ENCODE measurements at places on chromosomes 7 and 10. TPM values are rescaled to one million over a fixed set of nuclear protein-coding genes. Genes with fewer than 3 reads are reported as not detected.

NUTM2B gene
- 2.3 TPM for total RNA-seq

SAMD9L gene
- 3.7 TPM for total RNA-seq

EZH2 gene
- total RNA-seq, result 28.9 TPM

GPC2 gene
- 71.9 TPM for total RNA-seq

GNGT1 gene
- not detected for total RNA-seq

TRPV6 gene
- under 0.01 TPM for total RNA-seq

MBL2 gene
- total RNA-seq, result not detected

TMEM196 gene
- total RNA-seq, result 10.1 TPM

GPNMB gene
- total RNA-seq, result 5.3 TPM

ARHGEF35 gene
- total RNA-seq, result 0.78 TPM

CUX1 gene
- 23.2 TPM for total RNA-seq

NKX6-2 gene
- not detected for total RNA-seq

ADAM12 gene
- total RNA-seq, result 4.7 TPM

ZCWPW1 gene
- 4.2 TPM for total RNA-seq

KIAA1549 gene
- 28.4 TPM for total RNA-seq

ZNF117 gene
- 58.6 TPM for total RNA-seq

MASTL gene
- 9.7 TPM for total RNA-seq

CYP3A4 gene
- not detected for total RNA-seq

FEZF1 gene
- total RNA-seq, result not detected

CNPY1 gene
- total RNA-seq, result 0.16 TPM

PRLHR gene
- total RNA-seq, result 4.1 TPM

GFRA1 gene
- total RNA-seq, result 4.7 TPM

WIPF3 gene
- 5.6 TPM for total RNA-seq

GSDME gene
- total RNA-seq, result 38.2 TPM

PTPN20 gene
- total RNA-seq, result 14.2 TPM

KCNH2 gene
- 8.0 TPM for total RNA-seq

CALHM3 gene
- not detected for total RNA-seq

ANKRD1 gene
- total RNA-seq, result not detected

All from occipital lobe (tissue), 3 donors.